ENCODE measurements at places on chromosomes 6 and 20. TPM values are rescaled to one million over a fixed set of nuclear protein-coding genes. Genes with fewer than 3 reads are reported as not detected.
A peak's percentile ranks its signal among the peaks of the same experiment; 100 is the strongest.

Gene SIGLEC1
- 23.2 TPM for total RNA-seq

Gene CEP43
- total RNA-seq = 10.7 TPM

Gene CBLN4
- total RNA-seq = 0.11 TPM

Gene KCNK5
- 2.6 TPM for total RNA-seq

- no peaks in the 10 kb centered on the region for H3K27me3 ChIP-seq
- peaks cover 7% of the 10 kb centered on the region for H3K4me1 ChIP-seq
- no peaks in the 10 kb centered on the region for H3K36me3 ChIP-seq
- peak; percentile 52 for DNase-seq
Measured at GRCh38 chr20:58058421-58059259, 169.8 kb downstream of the ANKRD60 start.

GRCh38 chr6:107069631-107070548 lies 41.9 kb downstream of the MTRES1 start:
- DNase-seq = peak; percentile 47
- H3K27ac ChIP-seq = no peak overlapping the region
- no peaks in the 10 kb centered on the region for H3K4me1 ChIP-seq
- H3K36me3 ChIP-seq = no peaks in the 10 kb centered on the region
- no peaks in the 10 kb centered on the region for H3K27me3 ChIP-seq
- H3K4me3 ChIP-seq = no peak overlapping the region

- no peak for DNase-seq
- H3K27ac ChIP-seq = no peak overlapping the region
- no peak overlapping the region for H3K4me3 ChIP-seq
- H3K36me3 ChIP-seq = no peaks in the 10 kb centered on the region
- no peaks in the 10 kb centered on the region for H3K4me1 ChIP-seq
- H3K27me3 ChIP-seq = no peaks in the 10 kb centered on the region
Measured at GRCh38 chr6:113169484-113169883, 687.7 kb upstream of the MARCKS start.

DNA sequence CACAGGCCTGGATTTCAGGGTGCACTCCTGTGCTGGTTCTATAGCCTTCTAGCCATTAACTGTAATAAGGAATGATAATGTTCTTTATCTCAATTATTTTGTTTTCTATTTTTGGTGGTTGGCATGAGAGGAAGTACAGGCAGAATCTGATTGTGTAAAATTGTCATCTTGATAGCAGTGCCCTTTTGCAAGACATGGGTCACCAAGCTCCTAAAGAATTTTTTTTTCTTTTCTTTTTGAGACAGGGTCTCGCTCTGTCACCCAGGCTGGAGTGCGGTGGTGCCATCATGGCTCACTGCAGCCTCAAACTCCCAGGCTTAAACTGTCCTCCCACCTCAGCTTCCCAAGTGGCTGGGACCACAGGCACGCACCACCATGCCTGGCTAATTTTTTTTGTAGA lies 206.7 kb upstream of the JARID2 start:
- no peak overlapping the region for H3K27ac ChIP-seq
- H3K4me1 ChIP-seq = no peaks in the 10 kb centered on the region
- H3K27me3 ChIP-seq = no peaks in the 10 kb centered on the region
- DNase-seq = no peak
- no peak overlapping the region for H3K4me3 ChIP-seq
- no peaks in the 10 kb centered on the region for H3K36me3 ChIP-seq

DNA sequence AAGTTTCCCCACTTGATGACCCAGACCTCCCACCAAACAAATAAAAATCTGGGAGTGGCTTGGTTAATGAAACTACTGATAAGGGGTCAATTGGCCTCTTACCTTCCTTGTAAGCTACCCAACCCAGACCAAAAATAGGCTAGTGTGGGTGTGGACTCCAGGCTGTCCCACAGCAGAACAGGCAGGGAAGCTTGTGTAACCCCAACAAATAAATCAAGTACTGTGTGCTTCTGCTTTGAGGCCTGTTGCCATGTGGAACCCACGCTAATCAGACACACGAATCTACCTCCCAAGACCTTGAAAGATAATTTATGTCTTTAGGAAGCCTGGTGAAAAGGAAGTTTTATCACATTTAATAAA lies 33.7 kb upstream of the PAQR8 start:
- H3K4me3 ChIP-seq = no peak overlapping the region
- no peaks in the 10 kb centered on the region for H3K27me3 ChIP-seq
- no peaks in the 10 kb centered on the region for H3K4me1 ChIP-seq
- no peak for DNase-seq
- H3K27ac ChIP-seq = no peak overlapping the region

DNA sequence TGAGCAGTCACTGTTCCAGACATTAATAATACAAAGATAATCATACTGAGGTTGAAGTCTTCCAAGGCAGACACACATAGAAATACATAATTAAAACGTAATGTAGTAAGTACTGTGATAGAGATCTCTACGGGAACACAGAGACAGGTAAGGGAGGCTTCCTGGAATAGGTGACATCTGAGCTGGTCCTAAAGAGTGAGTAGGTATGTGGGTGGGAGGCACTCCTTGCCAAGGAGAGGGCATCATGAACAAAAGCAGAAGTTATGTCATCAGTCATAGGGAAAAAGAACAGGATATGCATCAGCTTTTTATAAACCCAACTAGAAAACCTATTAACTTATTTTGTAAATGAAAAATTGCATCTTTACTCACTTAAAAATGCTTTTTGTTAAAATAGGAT lies 110.0 kb downstream of the MAP7 start:
- DNase-seq = no peak
- H3K36me3 ChIP-seq = no peaks in the 10 kb centered on the region
- H3K4me3 ChIP-seq = no peak overlapping the region
- H3K4me1 ChIP-seq = no peaks in the 10 kb centered on the region

- no peaks in the 10 kb centered on the region for H3K27me3 ChIP-seq
- DNase-seq = no peak
- no peak overlapping the region for H3K4me3 ChIP-seq
- no peaks in the 10 kb centered on the region for H3K36me3 ChIP-seq
Measured at GRCh38 chr20:51376111-51376510, 166.4 kb downstream of the NFATC2 start.

DNA sequence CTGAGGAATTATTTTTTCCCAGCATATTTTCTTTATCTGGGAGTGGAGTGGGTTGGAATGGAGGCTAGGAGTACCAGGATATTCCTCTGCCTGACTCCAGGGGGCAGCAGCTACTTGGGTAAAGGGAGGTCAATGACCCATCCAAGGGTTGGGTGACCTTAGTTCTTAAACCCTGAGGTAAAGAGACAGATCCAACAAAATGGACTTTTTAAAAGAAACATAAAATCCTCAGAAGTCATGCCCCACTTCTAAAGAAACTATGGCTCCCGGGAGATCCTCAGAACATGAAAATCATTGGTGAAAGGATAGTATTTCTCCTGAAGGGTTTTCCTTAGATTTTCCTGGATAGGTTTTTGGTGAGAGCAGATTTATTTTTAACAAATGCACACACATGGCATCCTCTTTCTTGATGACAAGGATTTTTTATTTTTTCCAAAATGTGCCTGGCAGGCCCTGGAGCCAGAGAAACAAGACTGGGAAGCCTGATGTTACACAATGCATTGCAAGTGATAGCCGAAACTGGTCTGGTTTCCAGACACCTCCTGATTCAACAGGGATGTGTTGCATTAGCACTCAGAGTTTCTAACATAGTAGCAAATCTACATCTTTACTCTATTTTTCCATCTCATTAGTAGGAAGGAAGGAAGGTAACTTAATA lies 240.9 kb upstream of the BTBD3 start:
- DNase-seq = no peak
- H3K4me1 ChIP-seq = no peaks in the 10 kb centered on the region
- H3K36me3 ChIP-seq = no peaks in the 10 kb centered on the region
- H3K27me3 ChIP-seq = no peaks in the 10 kb centered on the region
- H3K4me3 ChIP-seq = no peak overlapping the region
- no peak overlapping the region for H3K27ac ChIP-seq

DNA sequence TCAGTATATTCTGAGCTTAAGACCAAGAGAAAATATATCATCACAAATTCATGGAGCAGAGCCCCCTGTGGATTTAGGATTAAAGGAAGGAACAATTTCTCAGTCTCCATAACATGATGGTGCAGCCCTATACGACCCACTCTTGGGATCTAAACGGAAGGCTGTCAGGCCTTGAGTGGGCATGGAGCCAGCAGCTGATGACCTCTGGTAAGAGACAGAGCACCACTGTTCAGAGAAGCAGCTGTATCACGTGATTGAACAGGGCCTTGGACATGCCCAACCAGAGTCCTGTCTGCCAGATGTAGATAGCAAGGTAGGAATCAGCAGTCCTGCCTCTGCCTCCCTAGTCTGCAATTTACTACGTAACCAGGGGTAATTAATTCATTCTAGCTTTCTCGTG lies 259.4 kb upstream of the POU3F2 start:
- H3K27me3 ChIP-seq = no peaks in the 10 kb centered on the region
- no peak overlapping the region for H3K27ac ChIP-seq
- H3K4me1 ChIP-seq = no peaks in the 10 kb centered on the region
- no peak for DNase-seq
- no peaks in the 10 kb centered on the region for H3K36me3 ChIP-seq

DNA sequence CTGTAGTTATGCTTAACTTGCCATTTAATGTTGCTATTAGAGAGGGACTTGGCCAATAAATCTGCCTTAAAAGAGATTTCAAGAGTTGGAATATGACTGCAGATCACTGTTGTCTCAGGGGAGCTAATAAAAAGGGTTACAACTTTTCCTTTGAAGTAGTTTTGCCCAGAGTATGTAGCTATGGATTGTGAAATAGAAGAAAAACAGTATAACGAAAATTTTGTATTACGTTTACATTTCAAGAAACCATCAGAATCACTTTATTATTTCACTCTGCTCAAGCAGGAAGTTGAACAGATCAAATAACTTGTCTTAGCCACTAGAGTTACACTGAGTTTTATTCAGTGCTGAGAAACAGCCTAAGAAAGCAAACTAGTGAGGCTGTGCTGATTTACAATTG lies 3.0 kb upstream of the ZSCAN26 start:
- no peak for DNase-seq
- H3K27me3 ChIP-seq = no peaks in the 10 kb centered on the region
- H3K4me1 ChIP-seq = no peaks in the 10 kb centered on the region
- no peak overlapping the region for H3K27ac ChIP-seq
- no peaks in the 10 kb centered on the region for H3K36me3 ChIP-seq
- no peak overlapping the region for H3K4me3 ChIP-seq

DNA sequence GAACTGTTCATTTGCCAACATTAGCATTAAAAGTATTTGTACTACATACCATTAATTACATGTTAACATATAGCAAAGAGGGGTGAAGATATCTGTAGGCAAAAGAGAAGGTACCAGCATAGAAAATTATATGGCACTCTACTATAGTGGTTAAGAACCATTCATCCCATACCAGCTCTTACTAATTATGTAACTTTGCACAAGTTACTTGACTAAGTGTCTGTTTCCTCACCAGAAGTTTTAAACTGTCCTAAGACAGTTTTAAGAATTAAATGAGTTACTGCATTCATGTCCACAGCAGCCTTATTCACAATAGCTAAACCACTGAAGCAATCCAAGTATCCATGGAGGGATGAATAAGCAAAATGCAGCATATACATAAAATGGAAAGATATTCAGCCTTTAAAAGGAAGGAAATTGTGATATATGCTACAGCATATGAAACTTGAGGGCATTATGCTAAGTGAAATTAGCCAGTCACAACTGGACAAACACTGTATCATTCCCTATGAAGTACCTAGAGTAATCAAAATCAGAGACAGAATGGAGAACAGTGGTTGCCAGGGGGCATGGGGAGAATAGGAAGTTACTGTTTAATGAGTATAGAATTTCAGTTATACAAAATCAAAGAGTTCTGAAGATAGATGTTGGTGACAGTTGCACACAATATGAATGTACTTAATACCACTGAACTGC lies 98.9 kb downstream of the RNGTT start:
- H3K27me3 ChIP-seq = no peaks in the 10 kb centered on the region
- H3K27ac ChIP-seq = no peak overlapping the region
- peaks cover 9% of the 10 kb centered on the region for H3K4me1 ChIP-seq
- no peak for DNase-seq
- H3K36me3 ChIP-seq = no peaks in the 10 kb centered on the region

DNA sequence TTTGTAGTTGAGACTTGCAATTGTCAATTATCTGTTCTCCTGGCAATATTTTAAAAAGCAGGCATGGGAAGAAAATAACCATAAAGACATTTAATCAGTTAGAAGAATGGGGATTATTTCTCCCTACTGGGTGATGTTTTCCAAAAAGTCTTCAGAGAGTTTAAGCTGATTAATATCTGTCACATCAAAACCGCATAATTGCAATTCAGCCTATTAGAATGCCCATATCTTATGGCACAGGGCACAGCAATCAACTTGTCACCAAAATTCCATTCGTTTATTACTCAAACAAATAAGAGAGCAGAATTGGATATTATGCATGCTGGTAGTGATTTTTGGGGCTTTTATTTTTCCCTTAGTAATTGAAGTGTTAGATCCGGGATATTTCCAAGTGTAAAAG lies 218.7 kb downstream of the RNF144B start:
- H3K4me3 ChIP-seq = no peak overlapping the region
- H3K4me1 ChIP-seq = no peaks in the 10 kb centered on the region
- no peak for DNase-seq
- no peak overlapping the region for H3K27ac ChIP-seq
- no peaks in the 10 kb centered on the region for H3K36me3 ChIP-seq

GRCh38 chr6:41488433-41489119 lies 57.6 kb upstream of the FOXP4 start:
- H3K27me3 ChIP-seq = no peaks in the 10 kb centered on the region
- no peaks in the 10 kb centered on the region for H3K4me1 ChIP-seq
- no peak for DNase-seq
- H3K36me3 ChIP-seq = no peaks in the 10 kb centered on the region

DNA sequence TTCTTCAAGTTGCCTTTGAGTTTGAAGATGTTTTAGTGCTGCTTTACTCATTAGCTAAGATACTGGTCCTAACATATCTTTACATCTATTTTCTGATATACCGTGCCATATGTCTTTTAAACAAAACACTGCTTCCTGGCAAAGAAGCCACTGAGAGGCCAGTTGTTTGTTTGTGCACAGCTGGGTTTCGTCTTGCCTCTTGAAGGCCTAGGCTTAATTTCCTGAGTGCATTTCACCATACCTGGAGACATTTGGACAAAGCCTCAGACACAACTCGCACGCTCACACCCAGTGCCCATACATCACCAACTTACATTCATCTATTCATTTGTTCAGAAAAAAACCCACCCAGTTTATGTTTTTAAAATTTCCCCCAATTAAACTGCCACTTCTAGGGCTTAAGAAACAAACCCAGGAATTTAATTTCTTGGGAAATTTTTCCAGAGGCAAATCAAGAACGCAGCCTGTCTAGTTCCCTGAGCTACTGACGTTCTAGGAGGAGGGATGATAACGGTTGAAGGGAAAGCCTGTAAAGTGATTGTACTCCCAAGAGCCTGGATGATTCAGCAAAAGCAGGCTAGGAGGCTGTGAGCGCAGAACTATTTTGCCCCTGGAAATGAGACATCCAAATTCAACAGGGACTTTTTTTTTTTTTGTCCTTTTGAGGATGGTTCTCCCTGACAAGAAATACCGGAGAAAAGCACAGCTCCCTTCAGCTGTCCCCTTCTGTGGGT lies 77.7 kb downstream of the OLIG3 start:
- no peak overlapping the region for H3K27ac ChIP-seq
- no peak overlapping the region for H3K4me3 ChIP-seq
- no peaks in the 10 kb centered on the region for H3K36me3 ChIP-seq
- peaks cover 5% of the 10 kb centered on the region for H3K27me3 ChIP-seq

GRCh38 chr20:32052090-32052777 lies at the start of gene HCK:
TSS of gene HCK (plus strand) at chr20:32052242.
- no peak for DNase-seq
- peak within 1 kb of the TSS; percentile 46 for H3K27ac ChIP-seq
- peaks cover 4% of the 10 kb centered on the region for H3K4me1 ChIP-seq
- peak within 1 kb of the TSS; percentile 61 for H3K4me3 ChIP-seq
